ENCODE measurements at places on chromosomes 2 and 18. TPM values are rescaled to one million over a fixed set of nuclear protein-coding genes. Genes with fewer than 3 reads are reported as not detected.

AQP12A gene
- not detected for total RNA-seq

ALK gene
- total RNA-seq, result not detected

MRPS9 gene
- 31.0 TPM for total RNA-seq

MC5R gene
- not detected for total RNA-seq

IL18RAP gene
- not detected for total RNA-seq

SERPINB3 gene
- total RNA-seq, result 9.4 TPM
